ENCODE measurements at places on chromosomes 12 and 14.

DNA sequence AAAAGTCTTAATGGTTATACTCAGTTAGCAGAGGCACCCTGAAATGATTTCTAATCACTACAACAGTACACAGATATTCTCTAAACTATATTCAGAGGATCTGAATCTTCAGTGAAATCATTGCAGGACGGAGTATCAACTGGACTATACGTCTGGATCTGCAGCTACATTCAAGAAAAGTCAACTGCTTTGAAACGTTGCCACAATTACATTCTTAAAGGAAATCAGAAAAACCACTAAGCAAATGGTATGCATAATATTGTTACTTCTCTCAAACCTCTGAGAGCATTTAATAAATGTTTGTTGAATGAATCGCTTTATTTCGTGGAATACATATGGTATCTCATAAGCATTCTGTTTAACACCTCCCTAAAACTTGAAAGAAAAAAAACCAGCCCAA, 67.4 kb downstream of the MED13L start:
- no peak for ATAC-seq

- no peak for ATAC-seq
These were observed 76.4 kb upstream of the ANO4 start for GRCh38 chr12:100718187-100718586.

DNA sequence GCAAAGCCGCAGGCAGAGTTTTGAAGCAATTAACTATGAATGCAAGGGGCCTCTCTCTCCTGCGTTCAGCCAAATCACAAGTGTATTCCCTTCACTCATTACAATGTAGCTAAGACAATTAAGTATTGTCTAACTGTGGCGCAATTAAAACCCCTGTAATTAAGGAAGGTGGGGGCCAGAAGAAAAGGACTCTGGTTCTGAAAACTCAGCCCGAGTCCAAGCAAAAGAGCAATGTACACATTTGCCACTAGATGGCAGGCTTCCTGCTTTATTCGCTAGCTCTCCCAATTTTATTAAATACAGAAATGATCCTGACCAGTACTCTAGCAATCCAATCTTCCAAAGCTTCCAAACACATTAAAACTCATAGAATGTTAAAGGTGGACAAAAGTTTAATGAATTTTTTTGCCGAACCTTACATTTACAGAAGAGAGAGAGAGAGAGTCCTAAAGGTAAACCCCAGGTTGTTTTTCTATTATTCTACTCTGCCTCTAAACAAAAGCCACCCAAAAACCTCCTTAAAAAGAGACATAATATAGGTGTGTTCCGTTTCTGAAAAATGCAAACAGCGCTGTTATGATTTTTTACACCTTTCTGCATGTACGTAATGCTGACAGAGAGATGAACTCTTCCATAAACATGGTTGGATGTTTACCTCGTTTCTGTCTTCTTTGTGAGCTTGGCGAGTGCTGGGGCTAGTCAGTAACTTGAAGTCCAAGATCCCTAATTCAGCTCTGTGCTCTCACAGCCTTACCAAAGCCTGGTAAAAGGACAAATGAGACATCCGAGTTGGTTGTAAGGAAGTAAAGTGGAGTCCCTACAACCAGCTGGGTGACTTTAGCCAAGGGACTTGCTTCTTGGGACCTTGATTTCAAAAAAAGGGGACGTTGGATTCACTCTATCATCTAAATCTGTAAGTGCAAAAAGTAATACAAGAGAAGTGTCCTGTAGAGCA, 50.9 kb upstream of the VASH1 start:
- ATAC-seq = no peak

GRCh38 chr14:61343471-61343870, 22.1 kb downstream of the PRKCH start:
- no peak for ATAC-seq

DNA sequence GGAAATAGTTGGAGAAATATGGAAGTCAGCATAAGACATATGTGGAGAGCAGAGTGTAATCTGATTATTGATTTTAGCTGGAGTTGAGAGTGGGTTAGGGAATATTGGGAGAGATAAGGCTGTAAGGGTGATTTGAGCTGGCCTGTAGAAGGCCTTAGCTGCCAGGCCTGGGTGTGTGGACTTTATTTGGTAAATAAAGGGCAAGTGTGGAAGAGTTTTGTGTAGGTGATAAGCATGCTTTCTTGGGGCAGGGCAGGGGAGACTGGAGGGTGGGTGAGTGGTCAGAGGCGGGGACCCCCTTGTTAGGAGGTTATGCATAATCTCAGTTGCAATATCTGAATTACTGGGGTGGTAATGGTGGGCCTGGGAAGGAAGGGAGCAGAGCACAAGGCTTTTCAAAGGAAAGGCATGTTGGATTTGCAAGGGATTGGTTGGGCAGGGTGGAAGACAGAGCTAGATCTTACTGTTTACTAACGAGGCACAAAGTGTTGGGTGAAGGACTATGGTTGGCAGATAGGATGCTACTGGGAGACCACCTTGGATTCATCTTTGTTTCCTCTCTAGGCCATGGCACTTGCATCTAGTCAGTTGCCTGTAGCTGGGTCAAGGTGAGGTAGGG, 5.5 kb downstream of the KHNYN start:
- no peak for ATAC-seq

GRCh38 chr12:101468948-101469347, 6.2 kb upstream of the SPIC start:
- ATAC-seq = no peak

DNA sequence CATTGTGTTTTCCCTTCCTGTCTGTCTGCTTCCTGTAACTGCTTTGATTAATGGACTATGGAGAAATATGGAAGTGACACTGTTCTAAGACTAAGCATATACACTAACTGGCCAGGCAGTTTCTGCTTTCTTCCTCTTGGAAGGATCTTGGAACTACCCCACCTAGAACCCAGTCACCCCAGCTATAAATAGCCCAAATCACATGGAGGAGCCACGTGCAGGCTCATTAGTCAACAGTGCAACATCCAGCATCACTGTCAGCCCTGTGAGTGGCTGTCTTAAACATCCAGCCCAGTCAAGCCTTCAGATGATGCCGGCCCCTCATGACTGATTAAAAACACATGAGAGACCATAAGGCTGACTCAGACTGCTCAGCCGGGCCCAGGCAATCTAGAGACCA, 39.2 kb downstream of the BCAT1 start:
- no peak for ATAC-seq

- peak; percentile 50 for ATAC-seq
These were observed 62.6 kb downstream of the SMUG1 start for GRCh38 chr12:54126029-54126695.

Data from stimulated activated memory B cell treated with anti-CD40 and anti-IgM and Interleukin-4, amounts not matched to agents 10 μg/mL and 1 μg/mL and 100 μg/mL, for 72 hours (primary cell).